ENCODE measurements at places on chromosomes 1 and 21.

DNA sequence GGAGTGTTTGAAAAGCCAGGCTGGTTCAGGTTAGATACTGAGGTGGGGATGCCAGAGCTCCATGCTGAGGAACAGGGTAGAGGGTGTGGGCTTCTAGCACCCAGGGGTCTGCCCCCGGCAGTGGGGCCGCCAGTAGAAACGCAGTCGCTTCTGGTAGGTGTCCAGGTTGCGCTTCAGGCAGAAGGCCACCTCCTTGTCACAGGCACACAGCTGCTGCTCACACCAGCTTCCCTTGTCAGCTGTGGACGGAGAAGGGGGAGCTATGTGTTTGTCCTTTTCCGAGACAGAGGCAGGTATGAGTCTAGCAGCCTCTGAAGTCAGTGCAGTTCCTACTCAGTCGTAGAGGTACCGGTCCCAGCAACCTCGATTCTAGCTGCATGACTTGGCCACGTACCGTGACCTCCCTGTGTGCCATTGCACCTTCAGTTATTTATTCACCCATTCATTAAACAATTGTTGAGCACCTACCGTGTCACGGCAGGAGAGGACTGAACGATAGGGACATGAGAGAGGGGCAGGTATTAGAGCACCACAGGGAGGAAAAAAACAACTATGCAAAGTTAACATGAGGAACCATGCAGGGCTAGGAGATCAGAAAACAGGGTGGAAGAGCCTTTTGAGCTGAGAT lies 5.2 kb downstream of the PLA2G2D start:
- DNase-seq, result no peak

DNA sequence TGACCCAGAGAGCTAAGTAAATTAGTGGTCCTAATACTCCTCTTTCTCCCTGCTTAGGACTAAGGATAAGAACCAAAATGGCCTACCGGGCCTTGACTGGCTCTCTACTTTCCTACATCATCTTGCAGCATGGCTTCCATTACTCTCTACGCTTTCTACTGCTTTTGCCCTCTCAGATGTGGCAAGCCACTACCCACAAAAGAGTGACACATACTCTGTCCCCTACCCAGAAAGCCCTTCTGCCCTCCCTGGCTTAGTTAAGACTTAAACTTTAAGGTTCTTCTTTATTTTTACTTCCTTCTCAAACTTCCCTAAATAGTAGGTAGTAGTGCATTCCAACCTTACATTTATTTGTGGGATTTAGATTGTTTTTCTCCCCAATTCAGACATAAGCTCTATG lies 228.1 kb downstream of the TPR start:
- DNase-seq, result no peak

GRCh38 chr1:151994956-151995355 lies 1.3 kb upstream of the S100A10 start:
- DNase-seq, result no peak

GRCh38 chr1:102837551-102837950 lies 270.8 kb downstream of the COL11A1 start:
- DNase-seq, result no peak

DNA sequence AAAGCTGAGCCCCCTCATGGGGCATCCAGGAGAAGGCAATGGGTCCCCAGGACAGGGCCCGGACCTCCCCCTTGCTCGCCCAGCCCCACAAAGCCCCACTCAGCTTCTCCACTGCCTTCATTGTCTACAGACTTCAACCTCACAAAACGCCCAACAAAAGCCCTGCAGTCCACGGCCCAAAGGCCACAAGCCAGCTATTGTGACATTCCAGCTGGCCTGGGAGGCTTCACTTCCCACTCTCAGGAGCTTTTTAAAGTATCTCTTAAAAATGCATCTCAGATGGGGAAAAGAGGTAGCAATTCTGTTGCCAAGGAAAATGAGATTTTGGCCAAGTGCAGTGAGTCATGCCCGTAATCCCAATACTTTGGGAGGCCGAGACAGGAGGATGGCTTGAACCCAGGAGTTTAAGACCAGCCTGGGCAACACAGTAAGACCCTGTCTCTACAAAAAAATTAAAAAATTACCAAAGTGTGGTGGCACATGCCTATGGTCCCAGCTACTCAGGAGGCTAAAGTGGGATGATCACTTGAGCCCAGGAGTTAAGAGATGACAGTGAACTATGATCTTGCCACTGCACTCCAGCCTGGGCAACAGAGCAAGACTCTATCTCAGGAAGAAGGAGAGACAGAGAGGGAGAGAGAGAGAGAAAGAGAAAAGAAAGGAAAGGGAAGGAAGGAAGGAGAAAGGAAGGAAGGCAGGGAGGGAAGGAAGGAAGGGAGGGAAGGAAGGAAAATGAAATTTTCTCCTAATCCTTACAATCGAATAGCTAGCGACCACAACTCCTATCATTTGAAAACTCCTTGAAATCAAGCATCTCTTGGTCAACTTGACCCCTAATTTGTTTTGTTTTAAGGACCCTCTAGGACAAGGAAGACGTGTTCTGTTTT lies 31.4 kb upstream of the TARDBP start:
- no peak for DNase-seq

All from activated CD4-positive, CD25-positive, alpha-beta regulatory T cell (primary cell).